ENCODE measurements at places on chromosomes 6 and 20. TPM values are rescaled to one million over a fixed set of nuclear protein-coding genes. Genes with fewer than 3 reads are reported as not detected.

Gene HLA-F
- total RNA-seq: 73.0 TPM

Gene MYCT1
- total RNA-seq: 7.9 TPM

DNA sequence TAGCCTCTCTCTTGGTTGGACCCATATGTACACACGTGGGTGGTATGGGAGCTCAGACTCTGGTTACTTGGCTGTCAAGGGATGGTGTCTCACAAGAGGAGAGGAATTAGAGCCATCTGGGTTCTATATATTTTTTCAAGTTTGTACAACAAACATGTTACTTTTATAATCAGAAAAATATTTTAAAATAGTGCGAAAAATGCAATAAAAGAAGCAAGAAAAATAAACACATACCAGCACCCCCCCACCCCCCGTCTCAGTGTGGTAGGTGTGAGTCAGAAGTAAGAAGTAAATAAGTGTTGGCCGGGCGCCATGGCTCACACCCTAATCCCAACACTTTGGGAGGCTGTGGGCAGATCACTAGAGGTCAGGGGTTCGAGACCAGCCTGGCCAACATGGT, 2.1 kb upstream of the TIAM2 start:
- ATAC-seq: no peak

DNA sequence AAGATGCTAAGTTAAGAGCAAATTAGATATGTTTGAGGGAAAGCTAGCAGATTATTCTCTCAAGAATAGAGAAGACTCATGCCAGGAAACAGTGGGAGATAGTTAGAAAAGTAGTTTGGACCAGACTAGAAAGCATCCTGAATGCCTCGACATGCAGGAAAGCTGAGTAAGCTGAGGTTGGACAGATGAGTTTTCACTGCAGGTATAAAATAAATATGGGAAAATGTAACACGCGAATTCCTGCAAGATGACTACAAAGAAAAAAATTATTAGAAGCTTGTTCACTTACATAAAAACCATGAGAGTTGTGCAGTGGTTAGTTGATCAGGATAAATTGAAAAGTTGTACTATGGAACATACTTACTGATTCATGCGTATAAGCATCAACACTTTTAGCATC, 484.2 kb upstream of the MANEA start:
- no peak for ATAC-seq

DNA sequence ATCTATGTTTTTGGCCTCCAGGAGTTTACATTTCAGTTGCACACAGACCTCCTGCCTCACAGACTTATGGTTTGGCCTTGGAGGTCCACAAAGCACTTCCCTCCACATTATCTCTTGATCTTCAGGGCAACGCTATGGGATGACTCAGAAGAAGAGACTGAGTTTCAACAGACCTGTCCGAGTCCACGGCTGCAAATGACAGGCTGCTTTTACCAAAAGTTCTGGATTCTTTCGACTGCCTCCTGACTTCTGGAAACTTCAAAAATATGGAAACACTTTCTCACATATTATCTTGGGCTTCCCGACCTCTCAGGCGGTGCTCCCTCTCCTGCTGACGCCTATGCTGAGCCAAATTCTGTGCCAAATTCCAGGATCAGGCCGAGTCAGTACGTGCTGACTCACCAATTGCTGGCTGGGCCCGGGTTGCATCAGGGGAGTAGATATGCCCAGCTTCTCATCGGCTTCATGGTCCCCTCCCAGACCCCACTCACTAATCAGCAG, 190.2 kb downstream of the BMP7 start:
- no peak for ATAC-seq
